Subcutaneous preadipocyte (primary cell): ENCODE measurements at places on chromosomes 4 and X. TPM values are rescaled to one million over a fixed set of nuclear protein-coding genes. Genes with fewer than 3 reads are reported as not detected.

PRAF2 gene
- 13.5 and 15.4 TPM in 2 replicates for total RNA-seq

AMBN gene
- total RNA-seq = not detected in 2 replicates

MAGEA12 gene
- total RNA-seq = not detected in 2 replicates

ATP8A1 gene
- total RNA-seq = 1.8 and 2.2 TPM in 2 replicates

CXCL13 gene
- not detected in 2 replicates for total RNA-seq

DCAF4L1 gene
- under 0.01 and 0.20 TPM in 2 replicates for total RNA-seq

KLHL2 gene
- 7.3 and 10.6 TPM in 2 replicates for total RNA-seq

OTC gene
- not detected in 2 replicates for total RNA-seq

C4orf51 gene
- not detected in 2 replicates for total RNA-seq
